ENCODE measurements at places on chromosomes 16 and 17.

GRCh38 chr17:74126179-74126900 is 77.1 kb upstream of the RPL38 start:
- no peak for DNase-seq

DNA sequence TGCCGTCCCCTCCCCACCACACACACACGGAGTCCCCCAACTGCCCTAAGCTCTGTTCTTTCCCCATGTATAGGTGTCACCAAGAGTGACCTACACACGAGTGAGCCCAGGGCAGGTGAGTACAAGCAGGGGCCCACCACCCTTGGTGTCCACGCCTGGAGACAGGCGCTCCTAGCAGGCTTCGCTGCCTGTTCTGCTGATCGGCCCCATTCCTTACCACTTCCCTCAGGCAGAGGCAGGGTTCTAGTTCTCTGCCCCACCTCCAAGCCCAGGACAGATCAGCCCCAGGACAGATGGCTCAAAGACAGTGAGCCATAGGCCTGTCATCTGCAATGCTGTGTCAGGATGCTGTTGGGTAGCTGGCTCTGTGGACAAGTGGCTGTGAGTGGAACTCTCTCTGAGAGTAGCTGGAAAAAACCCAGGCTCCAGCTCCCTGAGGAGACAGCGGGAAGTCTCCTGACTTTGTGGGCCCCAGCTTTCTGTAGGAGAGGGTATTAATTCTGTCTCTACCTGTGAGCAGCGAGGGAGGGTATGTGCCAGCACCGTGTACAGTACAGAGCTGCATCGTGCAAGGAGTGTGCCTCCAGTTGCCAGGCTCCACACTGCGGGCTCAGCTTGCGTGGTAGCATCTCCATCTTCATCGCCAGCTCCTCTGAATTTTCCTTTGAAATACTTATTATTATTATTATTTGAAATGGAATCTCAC is 897 bp downstream of the TP53I13 start:
- no peak for DNase-seq

- no peak for DNase-seq
Measured at GRCh38 chr16:11660565-11660964, 7.7 kb upstream of the SNN start.

- no peak for DNase-seq
Measured at GRCh38 chr17:68035131-68035522, 408 bp upstream of the KPNA2 start.

DNA sequence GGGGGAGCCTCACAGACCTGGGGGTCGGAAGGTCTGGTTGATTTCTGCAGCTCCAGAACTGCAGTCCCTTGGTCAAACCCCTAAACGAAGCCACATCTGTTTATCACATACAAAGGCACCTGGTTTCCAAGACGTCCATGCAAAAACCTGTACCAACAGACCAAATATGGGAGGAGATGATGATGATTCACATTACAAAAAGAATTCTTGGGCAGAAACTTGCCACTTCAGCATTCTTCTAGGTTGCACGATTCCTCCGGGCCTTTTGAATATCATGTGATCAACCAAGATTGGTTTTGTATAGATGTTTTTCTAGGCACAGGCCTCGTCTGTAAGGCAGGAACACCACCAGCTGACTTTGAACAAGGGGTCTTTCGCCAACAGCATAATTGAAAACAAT is 466.3 kb downstream of the SOX9 start:
- DNase-seq = no peak

DNA sequence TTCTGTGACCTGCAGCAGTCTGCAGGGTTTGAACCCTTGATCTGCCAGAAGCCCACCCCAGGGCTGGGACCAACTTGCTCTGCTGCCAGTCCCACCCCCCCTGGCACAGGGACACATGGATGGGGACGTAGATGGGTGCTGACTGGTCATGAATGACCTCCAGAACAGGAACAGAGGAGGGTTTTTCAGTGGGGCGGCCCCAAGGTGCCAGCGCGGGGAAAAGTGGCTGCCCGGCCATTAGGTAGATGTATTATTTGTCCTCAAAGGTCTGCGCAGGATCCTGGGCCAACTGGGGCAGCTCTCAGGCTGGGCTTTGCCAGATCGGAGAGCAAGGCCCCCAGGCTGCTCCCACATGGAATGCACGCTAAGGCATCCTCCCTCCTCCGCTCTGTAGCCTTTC is 265.2 kb upstream of the TNRC6C start:
- DNase-seq = no peak

DNA sequence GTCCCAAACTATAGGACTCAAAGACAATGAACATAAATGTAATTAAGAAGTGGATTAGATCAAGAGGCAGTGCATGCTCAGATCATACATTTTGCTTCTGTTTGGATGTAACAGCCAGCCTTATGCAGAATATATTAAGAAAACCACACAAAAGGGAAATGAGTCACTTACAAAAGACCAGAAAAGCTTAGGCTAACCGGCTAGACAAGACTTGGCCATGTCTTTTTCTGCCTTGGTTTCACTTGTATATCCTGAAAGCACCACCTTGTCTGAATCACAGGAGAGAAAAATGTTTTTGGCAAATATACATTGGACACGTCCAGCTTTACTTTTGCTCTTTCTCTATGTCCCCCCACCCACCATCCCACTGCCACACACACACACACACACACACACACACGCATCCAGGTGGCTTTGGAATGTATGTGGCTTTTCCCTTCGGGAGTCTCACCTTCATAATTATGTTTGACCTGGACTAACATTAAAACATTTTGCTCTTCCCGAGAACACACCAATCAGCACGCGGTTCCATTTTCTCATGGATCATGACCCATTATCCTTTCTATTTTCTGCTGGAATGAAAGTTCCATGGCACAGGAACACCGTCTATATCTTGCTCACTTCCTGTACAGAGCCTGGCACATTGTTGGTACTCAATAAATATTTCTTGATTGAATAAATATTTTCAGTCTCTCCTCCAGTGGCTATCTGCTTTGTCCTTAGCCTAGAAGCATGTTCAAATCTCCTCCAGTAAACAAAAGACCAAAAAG is 64.6 kb downstream of the CDK5R1 start:
- peak; percentile 88 for DNase-seq

GRCh38 chr17:74858672-74859458 is 820 bp downstream of the GRIN2C start:
- no peak for DNase-seq

DNA sequence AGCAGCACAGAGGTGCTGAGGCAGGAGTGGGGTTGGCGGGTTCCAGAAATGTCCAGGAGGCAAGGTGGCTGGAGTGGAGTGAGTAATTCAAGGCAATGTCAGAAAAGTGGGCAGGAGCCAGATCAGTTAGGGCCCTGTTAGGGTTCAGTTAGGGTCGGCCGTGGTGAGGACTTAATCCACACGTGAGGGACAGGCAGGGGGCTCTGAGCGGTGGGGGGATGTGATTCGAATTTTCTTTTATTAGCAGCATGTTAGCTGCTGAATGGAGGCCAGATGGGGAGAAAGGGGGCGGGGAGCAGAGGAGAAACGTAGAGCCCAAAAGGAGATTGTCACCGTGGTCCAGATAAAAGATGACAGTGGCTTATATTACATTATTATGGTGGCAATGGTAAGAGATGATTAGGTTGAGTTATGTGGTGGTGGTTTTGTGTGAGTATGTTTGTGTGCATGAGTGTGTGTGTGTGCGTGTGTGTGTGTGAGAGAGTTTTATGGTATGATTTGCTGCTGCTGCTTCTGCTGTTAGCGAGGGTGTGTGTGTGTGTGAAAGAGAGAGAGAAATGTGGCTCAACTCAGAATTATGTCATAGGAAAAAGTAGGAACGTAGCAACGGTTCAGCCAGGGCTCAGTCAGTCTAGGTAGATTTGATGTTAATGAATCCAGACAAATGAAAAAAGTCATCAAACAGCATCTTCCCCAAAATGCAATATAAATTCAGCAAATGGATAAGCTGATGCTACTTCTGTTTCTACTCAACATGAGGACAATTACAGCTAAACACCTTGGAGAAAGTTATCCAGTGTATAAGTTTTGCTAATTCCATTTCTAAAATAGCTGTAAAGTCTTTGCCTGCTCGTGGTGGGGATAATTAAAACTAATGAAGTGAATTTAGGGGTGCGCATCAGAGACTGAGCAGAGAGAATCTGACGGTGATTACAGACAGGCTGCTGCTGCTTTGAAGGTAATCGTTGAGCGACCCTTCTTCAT is 390.6 kb downstream of the HAPSTR1 start:
- DNase-seq = no peak

GRCh38 chr17:7046127-7046724 is 2.3 kb upstream of the SLC16A11 start:
- DNase-seq = no peak

DNA sequence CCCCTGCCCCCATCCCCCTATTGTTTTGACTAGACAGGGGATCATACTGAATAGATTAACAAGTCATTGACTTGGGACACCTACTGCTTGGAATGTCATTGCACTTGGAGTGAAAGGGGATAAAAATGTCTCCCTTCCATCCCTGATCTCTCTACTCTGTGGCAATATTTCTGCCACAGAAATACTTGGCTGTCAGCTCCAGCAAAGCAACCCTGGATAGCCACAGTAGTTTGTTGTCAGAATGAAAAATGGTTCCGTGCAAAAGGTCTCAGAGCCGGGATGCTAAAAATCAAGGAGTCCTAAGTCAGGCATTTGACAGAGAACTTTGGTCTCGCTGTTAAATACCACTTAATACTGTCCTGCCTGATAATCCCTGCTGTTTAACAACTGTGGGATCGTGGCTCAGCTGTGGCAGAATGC is 722.0 kb upstream of the SOX9 start:
- DNase-seq = no peak

DNA sequence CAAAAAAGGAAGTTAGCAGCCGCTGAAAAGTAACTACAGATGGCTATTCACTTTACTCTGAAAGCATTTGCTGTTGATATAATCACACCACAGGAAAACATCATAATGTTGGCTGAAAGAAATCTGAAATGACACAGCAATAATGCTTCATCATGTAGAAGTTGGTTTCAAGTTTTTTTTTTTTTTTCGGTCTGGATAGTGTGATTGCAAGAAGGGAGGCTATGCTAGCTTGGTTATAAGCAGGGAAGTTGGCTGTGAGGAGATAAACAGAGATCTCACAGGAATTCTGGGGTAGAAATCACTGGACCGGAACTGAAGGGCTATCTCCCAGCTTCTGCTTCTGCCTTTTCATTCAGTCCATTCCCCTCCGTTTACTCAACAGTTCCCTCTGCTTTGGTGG is 57.9 kb downstream of the MYO1D start:
- DNase-seq = no peak

DNA sequence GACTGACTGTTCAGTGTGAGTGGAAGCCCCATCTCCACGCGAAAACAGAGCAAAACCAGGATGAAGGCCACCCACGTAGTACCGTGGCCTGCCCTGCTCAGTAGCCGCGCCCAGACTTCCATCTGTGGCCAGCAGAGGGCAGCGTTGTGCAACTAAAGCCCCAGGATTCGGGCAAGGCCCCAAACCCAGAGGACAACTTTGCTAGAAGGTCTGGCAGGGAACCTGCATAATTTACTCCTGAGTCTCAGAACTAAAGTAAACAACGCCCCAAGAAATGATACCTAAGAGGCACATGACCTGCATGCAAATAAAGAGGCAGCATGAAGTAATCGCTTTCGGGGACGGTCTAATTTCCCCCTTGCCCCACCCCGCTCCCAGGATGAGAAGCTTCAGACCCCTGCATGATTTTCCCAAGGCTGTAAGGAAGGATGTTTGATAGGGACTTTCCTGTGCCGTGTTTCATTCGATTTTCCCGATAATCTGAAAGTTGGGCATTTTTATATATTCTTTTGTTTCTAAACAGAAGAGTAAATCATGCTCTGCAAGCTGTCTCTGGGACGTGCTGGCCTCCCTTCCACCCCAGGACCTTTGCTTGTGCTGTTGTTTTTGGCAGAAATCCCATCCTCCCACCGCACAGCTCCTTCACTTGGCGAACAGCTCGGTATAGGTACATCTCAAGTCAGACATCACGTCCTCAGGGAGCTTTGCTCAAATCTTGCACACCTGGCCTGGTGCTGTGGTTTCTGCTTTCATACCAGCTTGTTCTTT is 18.6 kb downstream of the HSBP1 start:
- peak; percentile 48 for DNase-seq

DNA sequence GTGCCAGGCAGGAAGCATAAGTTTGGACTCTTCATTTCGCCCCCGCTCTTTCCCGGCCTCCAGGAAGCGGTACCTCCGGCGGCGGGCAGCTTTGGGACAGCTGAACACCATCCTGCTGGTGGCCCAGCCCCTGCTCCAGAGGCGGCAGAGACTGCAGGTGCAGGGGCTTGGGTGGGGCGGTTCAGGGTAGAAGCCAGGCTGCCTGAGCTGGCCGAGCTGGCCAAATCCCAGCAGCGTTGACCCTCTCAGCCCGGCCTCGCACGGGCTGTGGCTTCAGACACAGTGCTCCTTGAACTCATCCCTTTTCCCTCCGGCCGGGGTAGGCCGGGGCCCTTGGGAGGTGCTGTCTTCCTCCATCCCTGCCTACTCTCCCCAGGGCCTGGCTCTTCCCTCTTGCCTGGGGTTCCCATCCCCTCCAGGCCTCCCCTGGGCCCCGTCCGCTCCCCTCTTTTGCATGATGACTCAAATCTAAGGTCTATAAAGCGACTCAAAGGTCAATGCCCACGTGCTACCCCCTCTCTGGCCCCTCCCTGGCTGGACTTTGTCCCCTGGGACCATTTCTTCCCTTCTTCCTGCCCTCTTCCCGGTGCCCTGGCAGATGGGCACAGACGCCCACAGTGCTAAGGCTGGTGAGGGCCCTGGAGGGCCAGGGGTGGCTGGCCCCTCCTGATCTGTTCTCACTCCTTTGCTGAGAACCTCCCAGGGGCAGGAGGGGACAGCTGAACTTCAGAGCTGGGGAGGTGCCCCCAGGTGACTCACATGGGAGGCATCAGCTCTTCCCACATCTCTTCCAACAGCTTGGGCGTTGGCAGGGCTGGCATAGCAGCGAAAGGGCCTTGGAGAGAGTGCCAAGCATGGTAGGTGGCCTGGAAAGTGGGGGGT is 22.7 kb downstream of the MYO15B start:
- no peak for DNase-seq

DNA sequence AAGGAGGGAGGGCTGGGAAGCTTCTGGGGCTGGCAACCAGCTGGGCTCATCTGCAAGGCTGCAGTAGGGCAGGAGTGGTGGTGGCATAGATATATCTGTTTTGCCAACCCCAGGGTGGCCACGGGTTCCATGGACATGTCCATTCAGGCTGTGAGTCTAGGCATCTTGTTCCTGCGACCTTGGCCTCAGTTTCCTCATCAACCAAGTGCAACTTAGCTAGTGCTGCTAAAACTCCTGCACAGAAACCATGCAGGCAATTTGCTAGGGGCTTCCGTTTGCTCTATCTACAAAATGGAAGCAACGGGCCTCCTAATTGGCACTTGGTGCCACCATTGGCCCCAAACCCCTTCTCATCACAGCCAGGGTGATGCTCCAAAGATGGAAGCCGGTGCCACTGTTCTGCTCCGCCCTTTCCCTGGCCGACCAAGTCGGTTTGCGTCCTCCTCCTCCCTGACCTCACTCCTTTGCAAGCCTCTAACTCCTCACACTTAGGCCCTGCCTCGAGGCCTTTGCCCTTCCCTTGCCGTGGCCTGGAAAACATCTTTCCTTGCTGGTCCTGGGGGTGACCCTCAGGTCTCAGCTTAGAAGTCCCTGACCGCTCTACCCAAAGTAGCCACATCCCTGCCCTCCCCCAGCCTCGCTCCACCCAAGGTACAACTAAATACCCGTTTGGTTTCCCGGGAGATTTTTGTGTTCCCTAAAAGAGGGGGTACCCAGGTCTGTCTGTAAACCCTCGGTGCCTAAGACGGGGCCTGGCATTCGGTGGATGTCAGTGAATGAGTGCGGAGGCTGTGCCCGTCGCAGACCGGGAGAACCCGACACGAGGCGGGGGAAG is 1.2 kb downstream of the SREBF1 start:
- no peak for DNase-seq

All from MV-4-11 (cell line).